NCI-H82 (cell line): ENCODE measurements at places on chromosomes 7 and 10.
A peak's percentile ranks its signal among the peaks of the same experiment; 100 is the strongest.

GRCh38 chr7:134028853-134029252 is 98.3 kb upstream of the LRGUK start:
- DNase-seq: no peak

DNA sequence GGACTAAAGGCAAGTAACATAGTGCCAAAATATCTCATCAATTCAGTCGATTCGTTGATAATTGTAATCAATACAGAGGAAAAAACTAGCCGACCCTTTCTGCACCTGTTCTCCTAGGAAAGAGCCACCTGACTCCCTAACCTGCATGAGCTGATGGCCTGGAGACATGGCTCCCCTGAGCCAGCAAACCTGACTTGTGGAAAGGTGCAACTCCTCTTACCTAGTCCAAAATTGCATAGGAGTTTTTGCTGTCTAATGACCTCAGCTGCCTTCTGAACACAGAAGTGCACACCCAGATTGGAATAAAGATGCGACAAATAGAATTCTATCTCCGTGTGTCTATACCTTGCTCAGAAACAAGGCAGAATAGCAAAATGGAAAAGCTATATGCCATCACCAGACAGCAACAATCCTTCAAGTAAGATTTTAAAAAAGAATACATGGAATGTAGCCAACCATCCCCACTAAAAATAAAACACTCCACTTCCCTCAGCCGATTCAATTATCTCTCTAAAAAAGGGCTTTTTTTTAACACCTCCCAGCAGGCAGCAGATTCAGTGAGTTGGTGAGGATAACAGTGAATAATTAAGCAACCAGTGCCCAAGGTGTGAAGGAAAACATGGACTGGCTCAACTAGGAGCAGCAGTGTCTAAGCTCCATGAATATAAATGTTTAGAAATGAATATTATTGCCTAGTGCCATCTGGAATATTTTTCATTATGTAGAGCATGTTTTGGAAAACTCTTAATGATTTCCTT is 26.6 kb upstream of the LMTK2 start:
- no peak for DNase-seq

GRCh38 chr7:18808026-18808425 is 309.4 kb downstream of the TWIST1 start:
- no peak for DNase-seq

DNA sequence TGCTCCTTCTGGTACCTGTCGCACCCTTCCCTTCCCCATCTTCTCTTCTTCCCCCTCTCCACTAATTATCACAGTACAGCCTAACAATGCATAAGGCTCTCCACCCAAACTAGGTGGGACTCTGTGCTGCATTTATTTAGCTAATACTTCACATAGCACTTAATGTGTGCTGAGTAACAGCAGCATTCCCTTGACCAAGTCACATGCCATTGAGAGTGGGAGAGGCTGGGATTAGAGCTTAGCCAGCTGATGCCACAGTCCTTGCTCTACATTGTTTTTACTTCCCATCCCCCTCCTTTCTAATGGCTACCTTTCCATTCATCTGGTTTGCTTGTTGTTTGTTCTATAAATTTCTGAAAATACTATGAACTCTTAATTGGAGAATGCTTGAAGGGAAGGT is 426.9 kb downstream of the LRMDA start:
- peak; percentile 30 for DNase-seq

DNA sequence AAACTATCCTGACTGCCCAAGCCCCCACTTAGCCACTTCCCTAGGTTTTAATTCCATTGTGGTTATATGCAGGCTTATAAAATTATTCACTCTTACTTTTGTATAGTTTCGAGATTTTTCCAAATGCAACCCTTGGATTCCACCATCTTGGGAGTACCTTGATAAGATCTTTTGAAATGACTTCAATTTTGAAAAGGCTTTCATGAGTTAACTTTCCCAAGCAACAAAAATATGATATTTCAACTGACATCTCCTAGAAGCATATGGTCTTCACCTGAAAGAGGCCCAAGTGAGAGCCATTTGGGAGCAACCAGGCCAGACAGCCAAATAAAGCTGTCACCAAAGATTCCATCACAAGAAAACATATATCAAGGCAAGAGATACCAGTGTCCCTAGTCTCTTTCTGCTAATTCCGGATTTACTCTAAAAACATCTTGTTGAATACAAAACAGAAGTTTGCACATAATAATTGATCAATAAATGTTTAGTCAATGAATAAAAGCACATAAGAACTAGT is 1.7 kb upstream of the ST8SIA6 start:
- no peak for DNase-seq

- DNase-seq: no peak
Measured at GRCh38 chr7:70545214-70545613, 586.7 kb upstream of the GALNT17 start.

DNA sequence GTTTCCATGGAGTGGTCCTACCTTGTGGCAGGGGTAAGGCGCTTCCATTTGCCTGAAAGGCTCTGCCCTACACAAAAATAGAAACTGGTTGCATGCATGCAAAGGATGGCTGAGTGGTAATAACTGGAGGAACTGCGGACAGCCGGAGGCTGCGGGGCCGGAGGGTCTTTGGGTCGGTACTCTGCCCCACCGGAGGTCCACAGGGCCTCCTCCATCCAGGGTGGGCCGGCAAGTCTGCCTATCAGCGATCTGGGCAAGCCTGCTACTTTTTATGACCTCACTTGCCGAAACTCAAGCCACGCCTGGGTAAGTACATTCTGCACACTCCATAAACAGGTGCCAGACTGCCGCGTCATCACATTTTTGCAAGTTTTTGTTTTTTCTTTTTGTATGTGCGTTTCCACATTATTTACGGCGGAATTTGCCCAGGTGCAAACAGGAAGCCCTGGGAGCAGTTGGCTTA is 30.0 kb downstream of the TACC2 start:
- no peak for DNase-seq

- DNase-seq: no peak
Measured at GRCh38 chr7:116806046-116806944, 56.1 kb upstream of the CAPZA2 start.

DNA sequence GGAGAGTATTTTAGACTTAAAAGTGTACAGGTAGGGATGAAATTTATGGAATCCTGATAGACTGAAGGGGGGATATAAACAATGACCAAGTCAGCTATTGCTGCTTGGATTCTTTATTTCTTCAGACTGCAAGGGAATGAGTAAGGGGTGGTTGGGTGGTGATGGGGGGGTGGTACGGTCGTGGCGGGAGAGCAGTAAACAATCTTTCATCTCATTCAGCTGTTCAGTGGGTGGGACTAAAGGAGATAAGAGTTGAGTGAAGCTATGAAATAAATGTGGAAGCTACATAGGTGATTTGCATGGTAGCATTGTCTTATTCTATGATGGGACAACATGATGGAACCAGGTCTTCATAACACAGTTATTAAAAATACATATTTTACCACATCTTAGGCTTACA is 1.8 kb downstream of the SEPTIN7 start:
- peak; percentile 68 for DNase-seq

GRCh38 chr7:129544700-129545099 is 42.4 kb downstream of the SMKR1 start:
- no peak for DNase-seq

- DNase-seq: no peak
Measured at GRCh38 chr7:47622946-47623640, 41.2 kb upstream of the TNS3 start.

GRCh38 chr10:9992661-9993060 is 1025.0 kb upstream of the CELF2 start:
- DNase-seq: no peak

DNA sequence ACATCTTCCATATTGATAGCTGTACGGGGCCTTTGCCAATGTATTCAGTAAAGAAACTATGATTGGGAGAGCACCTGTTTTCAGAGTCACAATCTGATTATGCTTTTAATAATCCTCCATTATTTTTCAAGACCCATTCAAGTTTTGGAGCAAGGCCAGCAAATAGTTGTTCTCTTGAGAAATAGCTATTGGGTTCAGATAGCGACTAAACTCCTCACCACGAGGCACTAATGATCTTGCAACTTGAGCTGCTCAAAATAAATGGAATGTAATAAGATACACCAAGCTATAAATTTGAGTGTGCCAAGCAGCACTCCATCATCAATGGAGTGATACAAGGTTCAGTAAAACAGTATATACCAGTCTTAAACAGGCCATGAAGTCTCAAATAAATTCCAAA is 7.4 kb upstream of the MALRD1 start:
- peak; percentile 34 for DNase-seq

GRCh38 chr10:124244256-124244877 is 151.0 kb upstream of the CHST15 start:
- DNase-seq: no peak

- DNase-seq: peak; percentile 35
Measured at GRCh38 chr10:74177140-74177677, 26.2 kb downstream of the ADK start.

DNA sequence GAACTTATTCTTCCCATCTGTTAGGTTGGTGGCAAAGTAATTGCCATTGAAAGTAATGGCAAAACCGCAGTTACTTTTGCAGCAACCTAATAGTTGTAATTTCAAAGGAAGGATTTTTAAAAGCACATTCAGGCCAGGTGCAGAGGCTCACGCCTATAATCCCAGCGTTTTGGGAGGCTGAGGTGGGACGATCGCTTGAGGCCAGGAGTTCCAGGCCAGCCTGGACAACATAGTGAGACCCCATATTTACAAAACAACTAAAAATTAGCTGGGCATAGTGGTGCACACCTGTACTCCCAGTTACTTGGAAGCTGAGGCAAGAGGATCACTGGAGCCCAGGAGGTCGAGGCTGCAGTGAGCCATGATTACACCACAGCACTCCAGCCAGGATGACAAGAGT is 374.9 kb downstream of the GALNT17 start:
- DNase-seq: no peak

DNA sequence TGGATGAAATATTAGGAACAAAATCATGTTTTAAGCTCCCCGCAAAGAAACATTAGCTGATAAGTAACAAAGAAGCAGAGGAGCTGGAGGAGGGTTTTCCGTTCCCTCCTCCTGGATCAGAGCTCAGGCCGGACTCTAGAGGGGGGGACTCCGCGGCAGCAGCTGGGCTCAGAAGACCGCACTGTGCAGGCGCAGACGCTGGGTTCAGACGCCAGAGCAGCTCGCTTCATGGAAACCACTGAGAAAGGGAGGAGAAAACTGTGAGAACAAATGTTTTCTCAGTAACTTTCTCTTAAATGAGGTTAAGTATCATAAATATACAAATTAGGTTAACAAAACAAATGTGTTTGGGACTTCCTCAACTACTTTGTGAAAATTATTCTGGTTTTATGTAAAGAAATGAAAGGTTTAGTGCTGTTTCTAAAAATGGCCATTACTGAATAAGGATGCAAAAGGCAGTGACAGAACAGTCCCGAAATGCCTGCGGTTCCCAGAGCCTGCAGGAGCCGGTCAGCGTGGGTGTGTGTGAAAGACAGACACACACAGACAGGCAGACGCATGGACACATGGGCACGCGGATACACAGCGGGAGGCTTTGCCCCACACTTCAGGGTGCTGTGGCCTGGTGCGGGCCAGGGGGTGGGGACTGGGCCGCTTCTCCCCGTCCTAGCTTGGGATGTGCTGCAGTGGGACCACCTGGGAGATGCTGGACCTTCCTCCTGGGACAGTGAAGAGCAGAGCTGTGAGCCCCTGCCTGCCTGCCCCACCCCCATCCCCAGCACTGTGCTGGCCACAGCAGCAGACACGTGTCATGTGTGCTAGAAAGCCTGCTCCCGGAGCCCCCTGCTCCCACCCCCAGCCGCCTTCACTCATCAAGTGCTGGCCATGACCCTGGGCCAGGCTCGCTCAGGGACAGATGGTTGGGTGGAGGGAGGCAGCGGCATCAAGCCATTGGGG is 20.3 kb upstream of the ADGRA1 start:
- DNase-seq: peak; percentile 1

- peak; percentile 71 for DNase-seq
Measured at GRCh38 chr10:23157691-23158369, 34.3 kb upstream of the PTF1A start.

DNA sequence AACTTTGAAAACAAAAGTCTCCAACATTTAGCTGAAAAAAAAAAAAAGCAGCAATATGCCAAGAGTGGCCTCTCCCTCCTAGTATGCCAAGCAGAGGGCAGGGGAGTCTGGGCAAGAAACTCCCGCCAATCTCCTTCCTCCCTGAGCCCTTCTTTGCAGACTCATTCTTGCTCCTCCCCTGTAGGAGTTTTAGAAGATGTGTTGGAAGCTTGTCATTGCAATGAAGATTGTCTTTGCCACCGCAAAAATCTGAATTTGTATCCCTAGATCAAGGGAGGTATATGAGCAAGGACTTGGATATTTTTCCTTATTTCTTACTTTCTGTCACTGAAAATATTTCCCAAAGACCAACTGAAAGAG is 2.6 kb upstream of the TNS3 start:
- DNase-seq: no peak

- DNase-seq: no peak
Measured at GRCh38 chr7:128458956-128459355, 3.3 kb downstream of the HILPDA start.

- DNase-seq: no peak
Measured at GRCh38 chr10:131982185-131982756, 548 bp upstream of the BNIP3 start.

- no peak for DNase-seq
Measured at GRCh38 chr7:150404172-150404804, 25.2 kb downstream of the ZNF775 start.

DNA sequence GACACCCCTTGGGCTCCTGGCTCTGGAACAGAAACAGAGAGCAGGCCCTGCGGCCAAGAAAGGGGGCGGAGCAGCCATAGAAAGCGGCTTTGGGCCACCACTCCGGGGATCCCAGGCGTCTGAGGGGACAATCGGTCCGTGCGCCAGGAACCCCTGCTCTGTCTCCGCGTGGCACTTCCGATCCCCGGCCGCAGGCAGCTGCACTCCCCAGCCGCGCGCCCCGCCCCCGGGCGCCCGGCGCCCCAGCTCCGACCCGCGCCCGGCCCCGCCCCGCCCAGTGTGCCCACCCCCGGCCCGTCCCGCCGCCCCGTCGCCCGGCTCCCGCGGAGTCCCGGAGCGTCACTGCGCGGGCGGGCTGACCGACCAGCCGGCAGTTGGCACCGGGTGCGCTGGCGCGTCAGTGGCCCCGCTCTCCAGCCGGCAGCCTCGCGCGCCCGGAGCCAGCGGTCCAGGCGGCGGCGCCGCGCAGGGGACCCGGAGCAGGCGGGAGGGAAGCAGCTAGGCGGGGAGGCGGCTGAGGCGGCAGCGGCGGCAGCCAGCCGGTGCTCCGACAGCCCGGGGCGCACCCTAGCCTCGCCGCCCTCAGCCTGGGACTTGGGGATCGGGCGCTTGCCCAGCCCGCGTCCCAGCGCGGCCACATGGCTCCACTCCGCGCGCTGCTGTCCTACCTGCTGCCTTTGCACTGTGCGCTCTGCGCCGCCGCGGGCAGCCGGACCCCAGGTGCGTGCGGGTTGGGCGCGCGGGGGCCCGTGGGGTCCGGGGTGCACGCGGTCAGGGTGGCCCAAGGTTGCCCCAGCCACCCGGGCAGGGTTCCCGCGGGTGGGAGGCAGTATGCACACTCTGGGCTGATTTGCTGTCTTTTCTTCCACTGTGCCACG is at the start of gene ADAMTS14:
Gene ADAMTS14, plus strand, starts transcription at position 342 of the 878 bp plus-strand sequence. Its CDS starts 297 bp downstream, at position 639.
- DNase-seq: peak; percentile 54

GRCh38 chr7:98297626-98298286 is 16.3 kb downstream of the BRI3 start:
- no peak for DNase-seq

GRCh38 chr10:114403541-114404161 is 651 bp downstream of the AFAP1L2 start:
- DNase-seq: no peak
